ENCODE measurements at places on chromosomes 13 and 19.

GRCh38 chr13:46636451-46636850 lies 83.5 kb downstream of the LRCH1 start:
- DNase-seq = no peak

- peak; percentile 42 for DNase-seq
Observed at GRCh38 chr13:21546372-21546771, 57.6 kb downstream of the MICU2 start.

DNA sequence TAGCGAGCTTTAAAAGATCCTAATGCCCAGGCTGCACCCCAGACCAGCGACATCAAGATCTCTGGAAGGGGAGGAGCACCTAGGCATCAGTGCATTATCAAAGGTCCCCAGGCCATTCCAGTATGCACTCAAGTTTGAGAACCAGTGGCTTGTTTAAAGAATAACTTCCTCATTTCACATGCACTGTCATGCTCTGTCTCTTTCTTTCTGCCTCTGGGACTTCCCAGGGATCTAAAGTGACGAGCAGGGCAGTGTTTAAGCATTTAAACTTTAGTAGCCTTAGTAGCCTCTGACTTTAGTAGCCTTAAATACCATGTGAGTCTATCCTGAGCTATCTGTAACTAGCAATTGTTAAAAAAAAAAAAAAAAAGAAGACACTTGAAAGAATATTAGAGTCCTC lies 8.9 kb upstream of the FARP1 start:
- peak; percentile 55 for DNase-seq

DNA sequence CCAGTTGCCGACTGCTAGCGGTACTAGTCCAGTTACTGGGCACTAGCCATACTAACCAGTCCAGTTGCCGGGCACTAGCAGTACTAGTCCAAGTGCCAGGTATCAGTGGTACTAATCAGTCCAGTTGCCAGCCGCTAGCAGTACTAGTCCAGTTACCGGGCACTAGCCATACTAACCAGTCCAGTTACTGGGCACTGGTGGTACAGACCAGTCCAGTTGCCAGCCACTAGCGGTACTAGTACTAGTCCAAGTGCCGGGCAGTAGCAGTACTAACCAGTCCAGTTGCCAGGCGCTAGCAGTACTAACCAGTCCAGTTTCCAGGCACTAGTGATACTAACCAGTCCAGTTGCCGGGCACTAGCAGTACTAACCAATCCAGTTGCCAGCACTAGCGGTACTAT lies 124.1 kb upstream of the MCF2L start:
- DNase-seq = no peak

GRCh38 chr19:52172347-52172746 lies 926 bp upstream of the ZNF836 start:
- no peak for DNase-seq

GRCh38 chr13:73421310-73421912 lies 362.6 kb downstream of the KLF5 start:
- DNase-seq = no peak

DNA sequence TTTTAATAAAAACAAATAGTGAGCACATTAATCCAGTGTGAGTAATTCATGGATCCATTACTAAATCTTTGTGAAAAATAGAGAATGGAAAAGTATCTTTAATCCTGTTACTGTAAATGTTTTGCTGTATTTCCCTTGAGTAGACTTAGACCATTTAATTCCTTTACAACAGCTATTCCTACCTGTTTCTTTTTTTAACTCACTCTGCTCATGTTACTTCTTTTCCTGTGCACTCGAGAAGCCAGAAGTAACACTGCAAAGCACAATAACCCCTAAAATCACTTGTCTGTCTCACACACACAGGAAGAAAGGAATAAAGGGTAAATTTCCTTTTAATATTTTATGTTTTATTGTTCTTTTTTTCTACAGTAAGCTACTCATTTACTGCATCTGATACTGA lies 244.3 kb downstream of the SHISA2 start:
- DNase-seq = no peak

DNA sequence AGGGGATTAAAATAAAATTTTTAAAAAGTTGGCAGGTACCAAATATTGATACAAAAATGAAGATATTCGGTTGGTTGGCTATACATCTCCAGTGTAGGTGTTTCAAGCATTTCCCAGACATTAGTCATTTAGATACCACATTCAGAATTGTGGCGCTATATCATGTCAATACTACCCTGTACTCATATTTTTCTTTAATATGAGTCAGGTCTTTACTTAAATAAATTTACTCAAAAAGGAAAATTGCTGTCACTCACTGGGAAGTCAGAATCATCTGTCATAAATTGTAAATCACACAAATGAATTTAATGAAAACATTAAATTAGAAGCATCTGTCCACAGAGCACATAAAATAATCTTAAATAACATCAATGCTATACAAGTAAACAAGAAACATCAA lies 134.2 kb downstream of the TSHZ3 start:
- DNase-seq = no peak

DNA sequence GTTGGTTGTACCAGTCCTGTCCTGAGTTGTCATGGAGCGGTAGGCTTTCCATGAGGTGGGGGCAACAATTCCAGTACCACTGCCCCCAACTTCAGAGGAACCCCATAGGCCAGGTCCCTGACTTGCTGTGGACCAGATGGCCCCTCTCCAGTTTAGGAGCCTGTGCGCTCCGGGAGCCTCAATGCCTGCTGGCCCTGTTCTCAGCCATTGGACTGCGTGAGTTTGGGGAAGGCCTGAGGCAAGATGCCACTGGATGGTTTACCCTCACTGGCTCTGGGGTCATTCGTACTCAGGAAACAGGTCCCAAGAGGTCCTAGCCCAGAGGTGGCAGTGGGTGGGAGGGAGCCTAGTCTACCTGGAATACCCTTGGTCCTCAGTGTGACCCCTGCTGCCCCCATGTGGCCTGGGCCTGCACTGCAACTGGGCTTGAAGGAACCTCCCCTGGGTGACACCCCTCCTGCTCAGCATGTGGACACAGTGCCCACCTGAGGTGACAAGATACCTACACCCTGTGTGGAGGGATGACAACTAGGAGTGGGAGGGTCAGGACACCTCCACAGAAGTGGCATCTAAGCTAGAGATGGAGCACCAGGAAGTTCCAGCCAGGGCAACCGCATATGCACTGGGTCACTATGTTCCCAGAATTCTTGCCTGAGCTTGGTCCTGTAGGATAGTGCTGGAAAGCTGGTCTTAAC lies 6.0 kb upstream of the PRR19 start:
- peak; percentile 82 for DNase-seq

GRCh38 chr13:113418722-113419049 lies 34.6 kb downstream of the ADPRHL1 start:
- no peak for DNase-seq

GRCh38 chr13:50309882-50310594 lies 294.8 kb downstream of the KCNRG start:
- DNase-seq = no peak

DNA sequence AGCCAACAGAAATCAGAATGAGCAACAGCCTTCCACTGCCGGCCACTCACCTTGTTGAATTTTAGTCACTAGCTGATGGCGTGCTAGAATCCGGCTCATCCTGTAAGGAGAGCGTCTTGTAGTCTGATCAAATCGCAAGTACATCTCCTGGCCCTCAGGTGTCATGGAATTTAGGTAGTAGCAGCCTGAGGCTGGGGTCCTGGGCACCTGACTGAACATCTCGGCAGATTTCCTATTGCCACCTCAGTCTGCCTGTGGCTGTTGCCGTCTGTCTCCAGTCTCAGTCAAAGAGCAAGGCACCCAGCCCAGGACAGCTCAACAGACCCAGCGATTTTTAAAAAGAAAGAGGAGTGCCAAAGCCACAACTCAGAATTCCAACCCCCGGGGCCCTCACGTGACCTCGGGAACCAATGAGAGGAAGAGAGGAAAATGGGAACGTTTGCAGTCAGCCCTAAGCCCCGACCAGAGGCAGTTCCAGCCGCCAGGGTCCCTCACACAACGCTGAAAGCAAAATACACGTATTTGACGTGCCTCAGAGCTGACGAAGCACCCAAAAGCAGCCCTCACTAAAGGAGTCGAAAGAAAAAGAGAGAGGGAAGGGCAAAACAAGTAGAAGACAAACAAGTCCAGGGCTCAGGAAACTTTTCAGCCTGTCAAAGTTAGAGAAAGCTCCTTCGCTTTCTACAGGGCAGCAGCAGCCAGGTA lies at the start of gene STARD13:
STARD13 (minus strand) TSS at position 336 of the 705 bp plus-strand sequence; CDS start at position 219, 117 bp downstream.
- peak; percentile 58 for DNase-seq

GRCh38 chr13:28505543-28506135 lies 10.7 kb upstream of the FLT1 start:
- peak; percentile 15 for DNase-seq

DNA sequence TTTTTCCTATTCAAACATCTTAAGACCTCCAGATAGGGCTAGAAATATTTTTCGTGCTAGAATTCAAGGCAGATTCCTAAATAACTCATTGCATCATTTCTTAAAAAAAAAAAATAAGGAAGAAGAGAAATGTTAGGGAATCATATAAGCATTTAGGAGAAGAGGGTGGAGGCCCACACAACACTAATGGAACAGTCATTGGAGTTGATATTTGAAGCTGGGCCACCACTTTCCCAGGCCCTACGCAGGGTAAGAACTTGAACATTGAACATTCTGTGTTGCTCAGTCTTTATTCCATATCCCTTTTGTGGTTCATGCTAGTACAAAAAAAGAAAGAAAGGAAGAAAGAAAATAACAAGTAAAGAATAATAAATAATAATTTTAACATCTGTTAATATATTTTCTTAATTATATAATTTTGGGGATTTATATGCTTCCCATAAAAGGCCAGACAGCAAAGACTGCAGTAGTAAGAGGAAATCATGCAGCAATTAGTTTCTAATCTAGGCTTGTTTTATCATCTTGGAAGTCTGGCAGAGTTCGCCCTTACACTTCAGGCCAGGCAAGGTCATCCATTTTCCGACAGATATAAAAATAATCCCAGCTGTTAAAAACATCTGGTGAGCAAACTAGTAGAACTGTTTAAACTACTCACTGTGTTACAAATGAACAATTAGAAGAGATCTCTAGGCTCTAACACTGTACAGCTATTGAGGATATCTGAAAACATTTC lies 127.7 kb downstream of the FRY start:
- no peak for DNase-seq

DNA sequence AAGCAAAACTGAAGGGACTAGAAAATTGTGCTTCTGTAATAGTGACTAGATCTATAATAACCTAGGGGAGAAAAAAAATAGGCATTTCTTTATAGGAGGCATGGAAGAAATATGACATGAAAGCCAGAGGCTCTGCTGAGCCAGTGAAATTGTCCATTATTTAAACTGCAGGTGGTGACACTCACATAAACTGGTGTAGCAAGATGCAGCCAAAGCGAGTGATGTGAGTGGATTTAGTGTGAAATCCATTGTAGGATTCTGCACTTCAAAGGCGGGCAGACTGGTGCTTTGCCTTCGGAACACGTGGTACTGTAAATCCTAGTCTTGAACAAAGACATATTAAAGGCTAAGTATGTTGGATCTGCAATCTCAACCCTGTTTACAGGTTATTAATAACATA lies 361.9 kb downstream of the TBC1D4 start:
- no peak for DNase-seq

GRCh38 chr19:14182476-14182875 lies 23.5 kb downstream of the ADGRL1 start:
- no peak for DNase-seq

GRCh38 chr13:113729187-113730019 lies 29.6 kb upstream of the TMEM255B start:
- no peak for DNase-seq

GRCh38 chr19:498511-498891 lies 2.2 kb downstream of the MADCAM1 start:
- DNase-seq = no peak

- peak; percentile 64 for DNase-seq
Observed at GRCh38 chr13:76016799-76017400, 380.8 kb downstream of the LMO7 start.

GRCh38 chr13:43196086-43196621 lies 172.8 kb downstream of the DNAJC15 start:
- DNase-seq = no peak

DNA sequence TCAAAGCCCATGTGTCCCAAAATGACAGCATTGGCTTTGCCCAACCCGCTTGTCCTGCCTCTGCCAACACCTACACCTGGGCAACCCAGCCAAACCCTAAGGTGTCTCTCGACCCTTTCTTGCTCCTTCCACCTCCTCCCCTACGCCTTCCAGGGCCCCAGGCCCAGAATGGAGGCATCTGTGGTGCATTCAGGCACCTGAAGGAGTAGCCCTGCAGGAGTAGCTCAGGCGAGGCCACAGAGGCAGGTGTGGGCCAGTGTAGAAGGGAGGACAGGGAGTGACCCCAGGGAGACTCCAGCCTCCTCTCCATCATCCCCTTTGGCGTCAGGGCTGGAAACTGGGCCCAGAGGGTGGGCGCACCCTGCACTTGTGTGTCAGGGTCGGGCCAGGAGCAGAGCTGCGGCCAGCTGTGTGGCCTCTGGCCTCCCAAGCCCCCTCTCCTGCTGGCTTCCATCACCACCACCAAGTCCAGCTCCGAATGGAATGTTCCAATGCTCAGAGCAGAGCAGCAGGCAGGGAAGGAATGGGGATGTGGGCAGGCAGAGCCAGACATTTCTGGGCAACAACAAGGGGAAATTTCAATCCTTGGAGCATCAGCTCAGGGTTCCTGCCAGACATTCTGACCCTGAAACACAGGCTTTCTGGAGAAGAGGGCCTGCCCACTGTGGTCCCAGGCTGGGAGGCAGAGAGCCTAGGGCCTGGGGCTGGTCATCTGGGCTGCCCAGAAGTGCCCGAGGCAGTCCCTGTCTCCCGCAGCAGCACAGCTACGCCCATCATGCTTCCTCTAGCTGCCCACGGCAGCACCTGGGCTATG lies 16.4 kb downstream of the PLEKHF1 start:
- DNase-seq = no peak

GRCh38 chr13:94382960-94383359 lies 96.5 kb downstream of the DCT start:
- DNase-seq = no peak

DNA sequence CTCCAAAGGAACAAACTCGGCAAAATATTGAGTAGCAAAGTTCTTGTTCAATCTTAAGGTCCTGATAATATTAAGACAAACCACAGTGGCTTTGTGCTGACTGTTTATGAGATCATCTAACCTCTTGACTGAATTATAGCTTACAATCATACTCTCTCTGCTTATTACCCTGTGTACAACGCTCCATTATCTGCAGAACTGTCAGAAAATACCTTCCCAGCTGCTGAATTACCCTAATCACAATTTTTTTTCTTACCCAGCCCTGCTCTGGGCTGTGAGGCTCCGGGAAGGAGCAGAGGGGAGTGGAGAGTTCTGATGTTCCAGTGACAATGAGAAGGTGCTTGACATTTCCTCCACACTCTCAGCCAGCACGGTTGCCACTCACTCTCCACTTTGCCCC lies 64.8 kb downstream of the DCT start:
- DNase-seq = no peak

- DNase-seq = no peak
Observed at GRCh38 chr19:28401739-28402424, 811.1 kb downstream of the UQCRFS1 start.

- no peak for DNase-seq
Observed at GRCh38 chr19:17848595-17849292, 962 bp upstream of the JAK3 start.

Data from hematopoietic multipotent progenitor cell treated with erythropoietin and hydrocortisone succinate and interleukin-3 and kit ligand, for 6 days (in vitro differentiated cells).